ENCODE measurements at places on chromosomes 7 and 10.

GRCh38 chr10:27436710-27437109, 67.4 kb upstream of the RAB18 start:
- no peak for DNase-seq

GRCh38 chr7:97043281-97043680, 18.6 kb upstream of the DLX5 start:
- no peak for DNase-seq

DNA sequence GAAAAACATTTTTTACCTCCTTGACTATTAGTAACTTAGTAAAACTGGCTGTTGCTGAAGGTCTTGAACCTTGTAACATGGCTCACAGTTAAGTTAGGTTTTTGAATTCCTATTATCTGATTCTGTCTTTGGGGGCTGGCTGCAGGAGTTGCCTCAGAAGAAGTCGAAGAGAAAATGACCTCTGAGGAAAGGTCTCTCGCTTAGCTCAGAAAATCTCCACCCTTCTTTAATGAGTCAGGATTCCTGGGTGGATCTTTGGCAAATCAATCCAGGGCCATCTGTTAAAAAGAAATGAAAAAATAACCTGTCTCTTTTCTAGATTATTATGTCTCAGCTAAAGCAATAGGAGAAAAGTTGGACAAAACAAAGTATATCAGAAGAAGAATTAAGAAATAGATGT, 267.8 kb upstream of the SEMA3C start:
- DNase-seq, result no peak

DNA sequence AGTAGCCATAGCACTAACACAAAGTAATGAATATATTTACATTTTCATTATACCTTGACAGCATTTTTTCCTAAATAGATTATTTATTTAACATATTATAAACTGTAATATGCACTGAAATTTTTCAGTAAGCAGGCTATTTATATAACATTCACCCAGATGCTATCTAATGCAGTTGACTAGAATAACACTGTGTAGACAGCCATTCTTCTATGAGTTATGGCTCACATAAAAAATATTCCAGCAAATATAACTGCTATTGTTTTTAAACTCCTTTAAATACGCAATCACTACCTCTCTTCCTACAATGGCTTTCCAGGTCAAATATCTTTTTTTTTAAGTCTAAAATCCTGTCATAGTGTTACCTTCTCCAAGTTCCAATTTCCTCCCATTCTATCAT, 21.6 kb downstream of the TPK1 start:
- DNase-seq, result no peak

DNA sequence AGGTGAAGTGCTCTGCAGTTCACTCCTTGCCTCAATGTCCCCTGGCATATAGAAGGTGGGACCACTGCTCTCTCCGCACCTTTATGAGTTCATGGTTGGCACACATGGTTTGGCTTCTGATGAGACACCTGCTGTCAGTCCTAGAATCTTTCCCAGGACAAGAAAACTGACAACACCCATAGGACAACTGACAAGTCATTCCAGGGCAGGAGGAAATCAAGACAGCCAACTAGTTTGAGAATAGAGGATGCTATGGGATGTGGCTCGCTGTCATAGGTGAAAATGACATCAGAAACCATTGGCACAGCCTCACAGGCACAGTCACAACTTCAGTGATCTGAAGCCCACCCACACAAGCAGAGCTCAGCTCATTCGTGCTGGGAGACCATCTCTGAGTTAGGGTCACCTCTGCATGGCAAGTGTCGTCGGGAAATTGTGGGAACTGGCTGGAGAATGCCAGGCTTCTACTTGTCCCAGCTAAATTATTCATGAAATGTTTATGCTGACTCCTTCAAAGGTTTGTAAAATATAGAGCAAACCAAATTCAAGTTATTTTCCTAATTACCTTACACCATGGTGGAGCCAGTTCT, 762.4 kb downstream of the GRID1 start:
- DNase-seq, result no peak

DNA sequence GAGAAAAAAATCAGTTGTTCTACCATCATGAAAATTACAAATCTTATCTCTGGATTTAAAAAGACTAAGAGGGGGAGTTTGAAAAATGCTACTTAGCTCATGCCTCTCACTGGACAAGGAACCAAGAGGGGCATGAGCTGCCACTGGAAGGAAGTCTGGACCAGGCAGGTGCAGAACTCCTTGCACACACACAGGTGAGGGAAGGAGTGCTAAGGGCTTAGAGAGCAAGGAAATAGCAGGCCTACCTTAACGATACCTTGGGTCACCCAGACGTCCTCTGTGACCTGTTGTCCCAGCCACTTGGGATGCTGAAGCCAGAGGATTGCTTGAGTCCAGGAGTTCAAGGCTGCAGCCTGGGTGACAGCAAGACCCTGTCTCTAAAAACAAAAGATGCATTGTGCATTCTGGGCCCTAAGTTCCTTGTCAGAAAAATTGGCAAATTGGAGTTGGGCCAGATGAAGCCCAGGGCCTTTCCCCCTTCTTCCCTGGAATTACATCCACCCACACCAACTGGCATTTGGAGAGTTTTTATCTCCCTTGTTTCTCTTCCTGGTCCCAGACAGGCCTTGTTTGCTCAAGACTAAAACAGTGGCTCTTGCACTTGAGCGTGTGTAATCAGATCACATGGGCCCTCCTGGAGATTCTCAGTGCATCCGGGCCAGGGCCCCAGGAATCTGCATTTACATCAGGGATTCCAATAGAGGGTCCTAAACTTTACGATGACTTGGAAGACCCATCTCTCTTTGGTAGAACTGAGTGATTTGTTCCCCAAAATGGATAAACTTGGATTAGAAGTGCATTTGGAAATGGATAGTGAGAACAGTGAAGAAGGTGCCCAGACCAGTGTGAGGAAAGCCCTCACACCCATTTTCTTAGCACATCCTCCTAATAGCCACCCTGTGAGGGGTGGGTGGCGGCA, 3.0 kb downstream of the DDIT4 start:
- peak; percentile 45 for DNase-seq

DNA sequence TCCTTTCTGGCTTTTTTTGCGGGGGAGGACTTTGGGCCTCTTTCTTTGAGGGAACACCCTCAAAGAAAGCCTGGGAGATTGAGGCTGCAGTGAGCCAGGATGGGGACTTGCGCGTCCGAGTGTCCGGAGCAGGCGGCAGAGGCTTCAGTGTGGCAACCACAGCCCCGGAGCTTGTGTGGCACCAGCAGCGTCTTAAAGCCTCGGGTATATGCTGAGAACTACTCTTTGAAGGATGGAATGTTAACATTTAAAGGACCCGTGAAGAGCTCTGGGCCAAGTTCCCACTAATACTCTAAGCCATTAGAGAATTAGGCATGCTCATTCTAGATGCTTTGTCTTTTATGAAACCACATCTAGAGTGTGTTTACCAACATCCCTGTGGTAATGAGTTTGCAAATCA, 168.2 kb downstream of the SEPTIN7 start:
- DNase-seq, result no peak

DNA sequence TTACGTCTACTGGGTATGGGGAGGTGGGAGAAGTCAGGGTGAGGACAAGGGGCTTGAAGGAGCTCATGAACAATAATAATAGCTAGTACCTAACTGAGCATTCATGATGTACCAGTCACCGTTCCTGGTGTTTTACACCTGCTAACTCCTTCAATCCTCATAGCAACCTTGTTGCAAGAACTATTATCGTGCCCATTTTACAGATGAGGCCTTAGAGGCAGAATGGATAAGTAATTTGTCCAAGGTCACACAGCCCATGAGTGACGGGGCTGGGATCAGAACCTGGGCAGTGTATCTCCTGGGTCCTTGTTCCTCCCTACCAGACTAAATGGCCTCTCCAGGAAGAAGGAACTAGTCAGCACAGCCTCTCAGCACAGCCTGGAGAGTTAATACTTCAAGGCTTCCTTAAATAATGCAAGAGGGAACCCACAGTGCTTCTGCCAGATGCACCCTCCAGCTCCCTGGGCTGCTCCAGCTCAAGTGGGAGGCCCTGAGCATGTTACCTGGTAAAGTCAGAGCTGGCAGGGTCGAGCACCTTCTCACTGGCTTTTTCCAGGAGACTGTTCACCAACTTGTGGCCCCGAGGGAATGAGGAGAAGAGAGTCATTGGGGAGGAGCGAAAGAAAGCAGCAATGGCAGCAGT, 28.8 kb downstream of the RRP12 start:
- no peak for DNase-seq

DNA sequence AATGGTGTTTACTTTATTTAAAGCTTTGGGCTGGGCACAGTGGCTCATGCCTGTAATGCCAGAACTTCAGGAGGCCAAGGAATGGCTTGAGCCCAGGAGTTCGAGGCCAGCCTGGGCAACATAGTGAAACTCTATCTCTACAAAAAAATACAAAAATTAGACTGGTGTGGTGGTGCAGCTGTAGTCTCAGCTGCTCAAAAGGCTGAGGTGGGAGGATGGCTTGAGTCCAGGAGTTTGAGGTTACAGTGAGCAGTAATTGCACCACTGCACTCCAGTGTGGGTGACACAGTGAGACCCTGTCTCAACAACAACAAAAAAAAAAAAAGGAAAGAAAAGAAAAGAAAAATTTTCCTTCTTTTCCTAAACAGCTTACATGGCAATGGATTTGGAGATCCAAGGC, 22.0 kb downstream of the SLC16A9 start:
- DNase-seq, result no peak

- DNase-seq, result no peak
Measured at GRCh38 chr7:26112203-26112740, 39.7 kb upstream of the NFE2L3 start.

DNA sequence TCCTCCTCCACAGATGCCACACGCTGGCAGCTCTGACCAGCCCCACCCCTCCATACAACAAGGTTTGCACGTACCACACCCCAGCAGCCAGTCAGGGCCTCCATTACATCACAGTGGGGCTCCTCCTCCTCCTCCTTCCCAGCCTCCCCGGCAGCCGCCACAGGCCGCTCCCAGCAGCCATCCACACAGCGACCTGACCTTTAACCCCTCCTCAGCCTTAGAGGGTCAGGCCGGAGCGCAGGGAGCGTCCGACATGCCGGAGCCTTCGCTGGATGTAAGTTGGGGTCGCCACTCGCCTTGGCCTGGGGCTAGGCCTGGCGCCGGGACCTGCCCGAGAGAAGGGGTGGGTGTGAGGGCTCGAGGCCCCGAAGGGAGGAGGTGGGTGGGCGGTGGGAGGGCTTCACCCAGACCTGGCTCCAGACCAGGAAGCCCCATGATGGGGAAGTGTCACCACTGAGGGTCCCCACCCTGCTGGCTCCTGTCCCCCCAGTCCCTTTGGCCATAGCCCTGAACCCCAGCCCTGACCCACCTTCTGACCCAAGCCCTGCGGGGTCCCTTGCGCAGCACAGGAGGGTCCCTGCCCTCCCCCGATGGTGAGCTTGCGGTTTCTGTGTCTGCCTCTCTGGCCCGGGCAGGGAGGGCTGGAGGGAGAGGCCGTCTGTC, 36.2 kb upstream of the PPIF start:
- no peak for DNase-seq

DNA sequence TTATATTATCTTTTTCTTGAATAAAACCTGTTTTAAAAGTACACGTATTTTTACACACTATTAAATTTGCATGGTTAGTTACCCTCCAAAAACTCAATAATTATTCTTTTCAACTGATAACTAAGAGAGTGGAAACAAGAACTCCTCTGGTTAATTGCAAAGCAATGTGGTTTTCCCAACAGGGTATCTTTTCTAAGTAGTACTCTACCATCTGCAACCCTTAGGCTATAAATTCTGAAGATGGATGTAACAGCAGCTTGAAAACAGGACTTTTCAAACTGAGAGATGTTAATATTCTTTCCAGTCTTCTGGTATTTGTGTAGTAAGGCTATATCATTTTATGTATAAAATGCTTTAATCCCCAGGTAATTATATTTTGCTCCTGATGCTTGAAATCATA, 916.1 kb upstream of the POT1 start:
- DNase-seq, result no peak

- DNase-seq, result no peak
Measured at GRCh38 chr7:129698516-129699418, 87.2 kb downstream of the NRF1 start.

DNA sequence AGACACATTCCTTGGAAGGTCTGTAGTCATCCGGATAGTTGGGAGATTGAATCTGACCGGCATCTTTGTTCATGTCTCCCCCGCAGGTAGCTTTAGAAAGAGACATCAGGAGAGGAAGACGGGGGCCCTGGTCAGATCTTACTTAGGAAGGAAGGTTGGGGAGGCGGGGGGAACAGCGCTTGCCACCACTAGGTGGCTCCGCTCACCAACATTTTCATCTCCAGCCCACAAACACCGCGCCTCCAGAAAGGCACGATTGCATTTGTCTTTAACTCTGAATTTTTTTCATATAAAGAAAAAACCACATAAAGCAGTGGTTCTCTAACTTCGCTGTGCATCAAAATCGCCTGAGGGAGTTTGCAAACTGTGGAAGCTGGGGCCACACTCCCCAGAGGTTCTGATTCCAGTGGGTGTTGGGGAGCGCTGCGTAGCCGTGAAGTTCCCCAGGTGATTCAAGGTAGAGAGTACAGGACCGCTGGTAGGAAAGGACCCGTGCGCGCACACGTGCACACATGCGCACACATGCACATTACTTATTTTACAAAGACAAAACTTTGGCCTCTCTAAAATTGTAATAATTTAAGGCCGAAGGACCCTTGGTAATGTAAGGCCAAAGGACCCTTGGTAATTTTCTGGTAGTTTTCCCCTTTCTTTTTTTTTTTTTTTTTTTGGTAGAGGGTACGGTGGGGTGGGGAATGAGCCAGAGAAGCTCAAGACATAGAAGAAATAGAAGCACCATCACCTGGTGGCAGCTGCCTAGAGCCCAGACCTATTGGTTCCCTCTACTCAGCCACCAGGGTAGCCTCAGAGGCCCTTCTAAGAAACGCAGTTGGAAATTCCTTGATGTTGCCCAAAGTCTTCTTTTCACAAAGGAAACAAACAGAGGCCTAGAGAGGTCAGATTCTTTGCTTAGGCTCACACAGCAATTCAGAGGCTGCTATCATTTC, 37.4 kb upstream of the OPALIN start:
- DNase-seq, result peak; percentile 84

GRCh38 chr7:407721-408539, 111.7 kb downstream of the PDGFA start:
- no peak for DNase-seq

- no peak for DNase-seq
Measured at GRCh38 chr7:36439624-36440023, 50.0 kb downstream of the ANLN start.

GRCh38 chr10:101545898-101546297, 42.2 kb downstream of the POLL start:
- peak; percentile 38 for DNase-seq

- DNase-seq, result no peak
Measured at GRCh38 chr7:110071192-110071591, 1019.7 kb upstream of the LRRN3 start.

GRCh38 chr10:69715156-69715898, 85.3 kb downstream of the FAM241B start:
- DNase-seq, result no peak

- no peak for DNase-seq
Measured at GRCh38 chr10:87916515-87916914, 53.1 kb downstream of the PTEN start.

DNA sequence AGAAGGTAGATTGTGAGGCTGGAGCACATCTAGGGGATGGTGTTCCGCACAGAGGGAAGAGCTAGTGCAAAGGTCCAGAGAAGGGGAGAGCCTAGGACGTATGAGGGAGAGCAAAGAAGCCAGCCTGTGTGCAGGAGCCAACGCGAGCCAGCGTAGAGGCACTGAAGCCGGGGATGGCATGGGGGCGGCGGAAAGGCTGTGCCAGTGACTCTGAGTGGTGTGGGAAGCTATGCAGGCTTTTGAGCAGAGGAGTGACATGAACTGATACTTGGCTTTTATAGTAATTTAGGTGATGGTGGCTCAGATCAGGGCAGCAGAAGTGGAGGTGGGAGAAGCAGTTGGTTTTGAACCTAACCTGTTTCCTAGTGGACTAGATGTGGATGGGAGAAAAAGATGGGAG, 65.8 kb downstream of the ATXN7L1 start:
- DNase-seq, result no peak

GRCh38 chr7:95398155-95398940, 2.2 kb upstream of the PON3 start:
- DNase-seq, result no peak

Measured in lung microvascular endothelial cell (primary cell).